ENCODE measurements at places on chromosomes 2 and 18.

GRCh38 chr2:240238201-240238600 is 97.7 kb upstream of the OTOS start:
- DNase-seq = no peak

- no peak for DNase-seq
Measured at GRCh38 chr2:232970051-232970450, 43.0 kb downstream of the NGEF start.

- no peak for DNase-seq
Measured at GRCh38 chr18:56468396-56468795, 170.0 kb downstream of the TXNL1 start.

- no peak for DNase-seq
Measured at GRCh38 chr18:1292167-1292566, 387.5 kb downstream of the ADCYAP1 start.

DNA sequence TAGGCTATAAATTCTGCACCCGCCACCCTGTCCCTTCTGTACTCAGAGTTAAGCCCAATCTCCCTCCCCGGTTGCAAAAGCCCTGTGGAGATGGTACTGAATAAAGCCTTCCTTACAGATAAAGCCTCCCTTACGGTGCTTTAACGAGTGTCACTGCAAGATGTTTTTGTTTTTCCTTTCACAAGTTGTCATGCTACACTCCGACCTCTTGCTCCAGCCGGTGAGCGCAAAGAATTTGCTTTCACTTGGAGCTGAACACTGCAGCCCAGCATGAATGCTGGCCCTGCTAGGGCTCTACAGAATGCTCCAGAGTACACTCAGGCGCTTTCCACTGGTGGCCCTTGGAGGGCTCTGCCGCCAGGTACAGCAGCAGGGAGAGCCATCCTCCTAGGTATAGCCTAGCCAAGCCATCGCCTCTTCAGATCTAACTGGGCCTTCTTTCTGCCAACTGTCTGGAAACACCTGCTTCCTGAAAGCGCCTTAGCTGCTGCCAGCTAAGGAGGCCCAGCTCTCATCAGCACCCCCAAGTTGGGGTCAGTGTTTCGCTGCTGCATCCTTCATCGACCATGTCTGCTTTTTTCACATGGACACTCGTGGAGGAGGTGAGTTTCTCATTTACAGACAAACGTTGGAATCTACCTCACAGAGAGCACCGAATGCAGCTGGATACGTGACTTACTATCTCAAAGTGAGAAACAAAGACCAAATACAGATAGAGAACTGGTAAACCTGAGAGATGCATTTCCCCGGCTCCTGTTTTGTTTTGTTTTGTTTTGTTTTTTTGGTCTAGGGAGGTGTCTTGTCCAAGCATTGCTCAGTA is 13.4 kb upstream of the CREG2 start:
- DNase-seq = no peak

Measured in stimulated activated CD4-positive, alpha-beta T cell treated with anti-CD3 and anti-CD28 coated beads, Interleukin-1b, Interleukin-23, amount 100 ng/mL, for 1 hour (primary cell).